ENCODE measurements at places on chromosomes 16 and 17. TPM values are rescaled to one million over a fixed set of nuclear protein-coding genes. Genes with fewer than 3 reads are reported as not detected.

DNA sequence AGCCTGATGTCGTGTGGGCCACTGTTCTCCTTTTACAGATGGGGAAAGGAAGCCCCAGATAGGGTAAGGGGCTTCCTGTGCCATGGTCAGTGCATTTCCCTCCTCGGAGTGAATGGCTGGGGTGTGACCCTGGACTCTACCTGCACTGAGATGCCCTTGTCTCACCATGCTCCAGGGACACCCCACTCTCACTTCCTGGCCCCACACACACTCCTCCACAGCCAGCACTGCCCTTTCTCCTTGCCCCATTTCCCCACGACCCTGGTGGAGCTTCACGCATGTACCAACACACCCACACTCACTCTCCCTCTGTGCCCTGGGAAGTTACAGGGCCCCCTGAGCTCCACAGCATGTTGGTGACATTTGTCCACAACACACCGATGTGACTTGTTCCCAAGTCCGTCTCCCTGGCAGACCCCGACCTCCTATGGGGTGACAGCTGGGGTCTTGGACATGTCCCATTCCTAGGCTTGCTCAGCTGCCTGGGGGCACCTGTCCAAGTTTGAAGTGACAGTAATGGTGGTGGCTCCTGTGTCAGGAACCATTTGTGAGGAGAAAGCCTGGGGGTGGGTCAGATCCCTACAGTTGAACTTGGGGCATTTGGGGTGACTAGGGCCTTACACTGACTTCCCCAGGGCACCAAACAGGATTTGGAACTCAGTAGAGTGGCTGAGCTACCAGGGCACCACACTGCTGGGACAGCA is 47.4 kb downstream of the PECAM1 start:
- no peak for DNase-seq

CCL8 gene
- not detected for total RNA-seq

GRCh38 chr16:17063201-17064139 is 407.3 kb downstream of the XYLT1 start:
- no peak for DNase-seq

PIGL gene
- total RNA-seq: 14.8 TPM

DNA sequence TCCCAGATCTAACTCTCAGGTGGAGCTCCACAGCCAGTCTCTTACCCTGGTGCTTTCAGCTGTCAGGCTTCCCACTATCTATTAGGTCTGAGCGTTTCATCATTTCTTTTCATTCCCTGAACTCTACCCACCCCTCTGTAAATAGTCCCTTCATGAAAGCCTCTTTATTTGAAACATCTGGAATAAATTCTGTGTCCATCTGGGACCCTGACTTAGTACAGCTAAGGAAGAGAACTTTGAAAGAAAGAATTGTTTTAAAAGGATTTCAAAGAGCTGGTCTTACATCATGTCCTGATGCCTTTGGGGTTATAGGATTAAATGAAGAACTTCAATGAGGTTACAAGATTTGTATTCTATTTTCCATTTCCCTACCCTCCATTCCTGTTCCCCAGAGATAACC is 388.5 kb upstream of the CA10 start:
- DNase-seq: no peak

DNA sequence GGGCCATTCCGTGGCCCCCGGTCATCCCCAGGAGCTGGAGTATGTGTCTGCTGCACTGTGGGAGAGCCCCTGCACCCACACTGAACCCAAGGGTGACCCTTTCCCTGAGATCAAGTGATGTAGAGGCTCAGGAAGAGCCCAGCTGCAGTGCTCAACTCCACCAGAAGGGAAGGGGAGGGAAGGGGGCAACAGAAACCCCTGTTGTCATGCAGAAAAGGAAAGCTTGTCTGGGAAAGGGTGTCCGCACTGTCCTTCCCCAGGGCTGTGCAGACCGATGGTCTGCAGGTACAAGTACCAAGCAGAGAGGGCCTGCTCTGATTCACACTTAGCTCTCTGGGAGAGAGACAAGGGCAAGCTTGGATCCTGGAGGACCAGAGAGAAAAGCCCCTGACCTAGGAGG is 45.7 kb upstream of the TOB1 start:
- DNase-seq: no peak

KLHL10 gene
- 0.15 TPM for total RNA-seq

DNA sequence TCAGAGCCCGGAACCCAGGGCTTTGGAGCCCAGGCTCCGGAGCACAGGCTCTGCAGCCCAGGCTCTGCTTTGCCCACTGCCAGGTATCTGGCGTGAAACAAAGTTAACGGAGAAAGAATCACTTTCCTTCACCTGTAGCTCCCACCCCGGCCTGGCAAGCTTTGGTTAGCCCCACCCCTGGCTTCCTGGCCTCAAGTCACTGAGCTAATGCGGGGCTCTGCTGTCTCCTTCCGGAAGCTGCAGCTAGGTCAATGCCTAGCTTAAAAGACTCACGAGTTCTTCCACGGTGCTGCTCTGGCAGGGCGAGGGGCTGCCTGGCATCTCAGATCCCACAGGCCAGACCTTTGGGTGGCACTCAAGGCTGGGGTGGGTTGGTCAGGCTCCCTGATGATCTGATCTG is 21.1 kb upstream of the SPPL2C start:
- no peak for DNase-seq

SOX8 gene
- total RNA-seq: not detected

- no peak for DNase-seq
Measured at GRCh38 chr17:49944273-49944870, 24.6 kb upstream of the DLX4 start.

COL1A1 gene
- total RNA-seq: 65.6 TPM
